ENCODE measurements at places on chromosomes 2 and 18.

DNA sequence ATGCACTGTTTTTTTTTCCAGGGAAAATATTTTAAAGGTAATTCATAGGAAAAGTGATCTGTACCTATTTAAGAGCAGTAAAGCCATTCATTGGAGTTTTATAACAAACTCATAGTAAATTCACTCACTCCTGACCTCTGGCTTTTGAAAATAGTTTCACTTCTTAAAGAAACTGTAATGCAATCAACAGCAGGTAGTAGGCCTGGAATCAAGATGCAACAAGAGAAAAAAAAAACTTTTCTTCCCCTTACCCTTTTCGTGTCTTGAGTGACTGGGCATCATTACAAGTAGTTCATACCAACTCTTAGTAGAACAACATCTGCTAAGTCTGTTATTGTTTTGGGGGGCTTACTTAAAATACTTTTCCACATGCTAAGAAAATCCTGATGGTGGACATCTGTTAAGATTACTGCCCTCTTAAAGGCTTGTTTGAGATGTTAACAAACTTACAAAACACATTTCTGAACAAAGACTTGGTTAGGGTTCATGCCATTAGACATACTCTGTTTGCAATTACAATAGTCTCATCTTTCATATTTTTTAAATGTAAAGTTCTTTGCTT lies 164.1 kb upstream of the FOSL2 start:
- no peak for DNase-seq

DNA sequence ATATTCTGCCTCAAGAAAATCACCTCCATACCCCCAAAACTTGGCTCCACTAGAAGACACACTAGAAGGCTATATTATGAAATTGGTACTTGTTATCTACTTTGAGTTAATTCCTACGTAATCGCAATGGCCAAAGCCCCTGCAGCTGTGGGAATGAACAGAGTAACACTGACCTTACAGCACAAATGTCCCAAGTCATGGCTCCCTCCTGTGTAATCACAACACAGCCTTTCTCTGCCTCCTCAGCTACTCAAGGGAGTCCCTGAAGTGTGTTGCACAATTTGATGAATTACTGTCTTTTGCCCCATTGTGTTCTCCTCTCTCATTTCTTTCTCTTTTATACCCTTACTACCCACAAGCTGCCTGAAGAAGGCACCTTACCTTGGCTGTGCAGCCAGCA lies 375.2 kb downstream of the ARHGAP15 start:
- DNase-seq, result no peak

DNA sequence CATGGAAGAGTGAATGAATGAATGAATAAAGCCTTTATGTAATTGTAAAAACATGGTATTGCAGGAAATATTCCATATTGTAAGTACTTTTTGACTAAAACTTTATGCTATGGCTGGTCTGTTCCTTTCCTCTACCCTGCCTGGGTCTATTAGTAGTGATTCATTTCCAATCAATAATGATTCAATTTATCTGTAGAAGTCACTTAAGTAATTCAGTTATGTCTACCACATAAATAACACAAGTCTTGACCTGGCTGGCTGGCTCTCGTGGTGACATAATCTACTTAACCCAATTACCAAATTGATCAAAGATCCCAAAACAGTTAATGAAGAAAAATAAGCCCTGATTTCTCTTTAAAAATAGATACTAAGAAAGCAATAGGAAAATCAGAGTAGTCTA lies 7.8 kb upstream of the ARHGAP28 start:
- DNase-seq, result no peak

DNA sequence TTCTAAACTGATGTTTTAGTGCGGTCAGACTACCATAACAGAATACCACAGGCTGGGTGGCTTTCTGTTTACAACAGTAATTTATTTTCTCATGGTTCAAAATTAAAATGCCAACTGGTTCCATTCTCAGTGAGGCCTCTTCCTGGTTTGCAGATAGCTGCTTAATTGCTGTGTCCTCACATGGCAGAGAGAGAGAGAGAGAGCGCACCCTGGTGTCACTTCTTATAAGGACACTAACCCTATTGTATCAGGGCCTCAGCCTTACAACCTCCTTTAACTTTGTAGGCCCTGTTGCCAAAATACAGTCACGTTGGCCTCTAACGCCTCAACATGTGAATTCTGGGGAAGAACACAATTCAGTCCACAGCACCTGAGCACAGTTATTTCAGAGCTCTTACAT lies 37.5 kb upstream of the ZNF385B start:
- DNase-seq, result no peak

GRCh38 chr2:191691898-191692297 lies 14.0 kb downstream of the NABP1 start:
- DNase-seq, result no peak

DNA sequence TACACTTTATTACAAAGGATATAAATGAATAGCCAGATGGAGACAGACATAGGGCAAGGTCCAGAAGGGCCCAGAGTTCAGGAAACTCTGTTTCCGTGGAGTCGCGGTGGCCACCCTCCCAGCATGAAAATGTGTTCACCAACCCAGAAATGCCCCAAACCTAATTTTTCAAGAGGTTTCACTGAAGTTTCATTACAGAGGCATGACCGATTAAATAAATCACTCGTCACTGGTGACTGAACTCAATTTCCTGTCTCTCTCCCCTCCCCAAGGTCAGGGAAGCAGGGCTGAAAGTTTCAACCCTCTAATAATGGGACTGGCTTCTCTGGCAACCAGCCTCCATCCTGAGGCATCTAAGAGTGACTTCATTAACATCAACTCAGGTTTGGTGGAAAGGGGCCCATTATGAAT lies 22.4 kb downstream of the USP40 start:
- no peak for DNase-seq

GRCh38 chr2:60234274-60234986 lies 319.0 kb downstream of the BCL11A start:
- no peak for DNase-seq

GRCh38 chr2:178193823-178194599 lies at the start of gene OSBPL6:
OSBPL6 (plus strand) TSS chr2:178194512; CDS start chr2:178306185, 111,673 bp downstream.
- peak; percentile 39 for DNase-seq

DNA sequence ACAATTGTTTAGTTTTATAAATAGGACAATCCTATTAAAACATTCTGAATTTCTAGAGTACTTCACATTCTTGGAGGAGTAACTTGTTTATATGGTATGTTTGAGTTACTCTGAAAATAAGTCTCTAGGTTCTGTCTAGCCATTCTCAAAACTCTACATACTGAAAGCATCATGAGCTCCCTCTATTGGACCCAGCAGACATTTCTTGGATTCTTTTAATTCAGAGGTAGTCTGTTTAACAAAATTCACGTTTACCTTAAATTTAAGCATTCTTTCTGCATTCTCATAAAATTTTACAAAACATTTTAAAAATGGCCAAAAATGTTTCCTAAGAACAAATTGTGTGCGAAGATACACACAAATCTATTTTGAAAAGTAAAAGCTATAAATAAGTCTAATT lies 15.3 kb downstream of the SP9 start:
- DNase-seq, result no peak

- no peak for DNase-seq
Observed at GRCh38 chr2:180572346-180572745, 408.1 kb upstream of the UBE2E3 start.

- peak; percentile 79 for DNase-seq
Observed at GRCh38 chr2:10124538-10125045, 2.1 kb downstream of the RRM2 start.

GRCh38 chr18:48514786-48515185 lies 24.0 kb upstream of the CTIF start:
- no peak for DNase-seq

DNA sequence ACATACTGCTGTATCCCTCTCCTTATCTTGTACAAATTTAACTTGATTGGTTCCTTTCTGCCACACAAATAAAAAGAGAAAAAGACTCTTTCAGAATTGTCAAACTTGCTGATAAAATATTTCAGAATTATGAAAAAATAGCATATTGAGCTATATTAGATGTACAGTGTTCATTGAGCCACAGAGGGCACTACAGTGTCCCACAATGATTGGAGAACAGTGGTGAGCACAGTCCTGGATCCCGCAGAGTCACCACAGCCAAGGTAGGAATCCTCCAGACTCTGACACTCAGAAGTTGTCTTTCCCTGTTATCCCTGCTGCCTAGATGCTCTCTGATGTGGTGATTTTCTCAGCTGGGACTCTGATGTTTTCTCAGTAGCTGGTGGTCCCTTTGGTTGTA lies 1281.3 kb upstream of the ZEB2 start:
- DNase-seq, result no peak

DNA sequence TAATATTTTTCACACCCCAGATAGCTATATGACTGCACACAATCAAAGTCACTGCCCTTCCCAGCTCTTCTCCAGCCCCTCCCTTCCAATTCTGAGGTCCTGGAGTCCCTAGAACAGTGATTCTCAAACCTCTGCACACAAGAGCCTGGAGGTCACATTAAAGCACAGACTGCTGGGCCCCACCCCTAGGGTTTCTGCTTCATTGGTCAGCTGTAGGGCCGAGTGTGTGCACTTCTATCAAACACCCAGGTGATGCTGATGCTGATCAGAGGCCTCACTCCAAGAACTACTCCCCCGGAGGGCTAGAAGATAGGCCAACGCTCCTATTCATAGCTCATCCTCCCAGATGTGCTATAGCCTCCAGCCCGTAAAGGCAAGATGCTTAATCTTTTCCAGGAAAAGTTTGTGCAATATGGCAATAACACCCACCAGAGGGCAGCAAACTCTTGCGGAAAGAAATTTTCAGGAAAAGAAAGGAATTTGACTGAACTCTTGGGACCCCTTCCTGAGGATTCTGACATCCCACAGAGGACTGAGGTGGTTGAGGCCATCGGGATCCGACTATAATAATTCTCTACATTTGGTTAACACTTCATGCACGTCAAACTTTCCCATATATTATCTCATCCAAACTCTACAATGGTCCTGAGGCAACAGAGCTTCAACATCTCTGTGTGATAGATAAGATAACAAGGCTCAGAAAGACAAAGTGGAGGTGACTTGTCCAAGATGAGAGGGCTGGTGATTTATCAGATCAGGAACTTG lies 194.2 kb upstream of the PKDCC start:
- DNase-seq, result peak; percentile 51

- peak; percentile 72 for DNase-seq
Observed at GRCh38 chr18:26621161-26622026, 73.0 kb upstream of the KCTD1 start.

DNA sequence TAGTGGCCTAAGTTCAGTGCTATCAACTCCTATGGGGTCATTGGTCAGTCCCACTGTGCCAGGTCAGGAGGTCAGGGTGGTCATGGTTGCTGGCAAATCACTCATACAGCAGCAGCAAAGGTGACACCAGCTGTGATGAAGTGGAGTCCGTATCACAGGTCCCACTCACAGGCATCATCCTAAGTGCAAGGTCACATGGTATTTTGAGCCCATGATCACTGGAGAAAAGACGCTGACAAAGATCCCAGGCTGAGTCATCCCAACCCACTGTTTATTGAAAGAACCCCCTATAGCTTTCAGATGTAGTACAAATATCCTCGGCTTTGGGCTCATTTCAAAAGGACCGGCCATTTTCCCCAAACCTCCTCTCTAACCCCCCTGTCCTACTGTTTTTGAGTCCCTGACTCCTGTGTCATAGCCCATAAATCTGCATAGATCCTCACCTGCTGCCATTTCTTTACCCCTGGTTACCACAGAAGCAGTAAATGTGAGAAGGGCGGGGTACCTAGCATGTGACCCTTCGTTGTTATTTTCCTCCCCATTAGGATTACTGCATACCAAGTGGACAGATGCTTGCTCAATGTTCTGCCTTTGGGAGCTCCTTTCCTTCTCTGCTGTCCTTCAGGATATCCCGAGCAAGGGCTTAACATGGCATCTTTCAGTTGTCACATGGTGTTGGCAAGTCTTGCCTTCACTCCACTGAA lies 107.7 kb downstream of the COL6A3 start:
- no peak for DNase-seq

- no peak for DNase-seq
Observed at GRCh38 chr18:9902832-9903231, 11.0 kb upstream of the VAPA start.

- DNase-seq, result no peak
Observed at GRCh38 chr2:200640176-200640575, 54.4 kb downstream of the AOX1 start.

GRCh38 chr2:201986463-201986735 lies 47.3 kb upstream of the FZD7 start:
- no peak for DNase-seq

DNA sequence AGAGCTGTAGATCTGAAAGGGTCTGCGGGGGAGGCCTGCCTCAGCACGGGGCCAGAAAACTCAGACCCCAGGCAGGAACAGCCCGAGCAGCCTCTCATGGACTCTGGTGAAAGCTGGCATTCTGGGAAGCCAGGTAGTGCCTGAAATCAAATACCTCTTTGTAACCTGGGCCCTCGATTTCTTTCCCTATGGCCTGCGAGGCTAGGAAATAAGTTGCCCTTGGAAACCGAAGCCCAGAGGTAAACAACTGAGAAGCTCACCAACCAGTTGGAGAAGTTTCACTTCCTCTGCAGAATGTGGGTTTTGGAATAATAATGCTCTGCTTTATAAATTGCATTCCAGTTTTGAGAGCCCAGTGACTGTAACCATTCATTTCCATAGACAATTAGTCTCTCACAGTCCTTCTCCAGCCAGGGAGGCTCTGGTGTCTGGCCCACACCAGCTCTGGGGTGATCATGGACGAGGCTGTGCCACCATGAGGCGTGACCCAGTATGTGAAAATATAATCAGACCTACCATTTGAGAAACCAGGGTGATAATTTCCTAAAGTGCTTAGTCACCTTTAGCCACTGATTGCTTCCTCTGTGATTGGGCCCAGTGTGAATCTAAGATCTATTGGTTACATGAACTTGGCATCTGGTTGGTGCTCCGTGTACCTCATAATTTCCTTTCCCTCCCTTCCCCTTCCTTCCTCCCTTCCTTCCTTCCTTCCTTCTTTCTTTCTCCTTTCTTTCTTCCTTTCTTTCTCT lies 133.1 kb upstream of the PELI1 start:
- peak; percentile 83 for DNase-seq
